NCI-H446 treated with DMSO at 0.1 percent for 48 hours (cell line): ENCODE measurements at places on chromosomes 5 and 9.
A peak's percentile ranks its signal among the peaks of the same experiment; 100 is the strongest.

DNA sequence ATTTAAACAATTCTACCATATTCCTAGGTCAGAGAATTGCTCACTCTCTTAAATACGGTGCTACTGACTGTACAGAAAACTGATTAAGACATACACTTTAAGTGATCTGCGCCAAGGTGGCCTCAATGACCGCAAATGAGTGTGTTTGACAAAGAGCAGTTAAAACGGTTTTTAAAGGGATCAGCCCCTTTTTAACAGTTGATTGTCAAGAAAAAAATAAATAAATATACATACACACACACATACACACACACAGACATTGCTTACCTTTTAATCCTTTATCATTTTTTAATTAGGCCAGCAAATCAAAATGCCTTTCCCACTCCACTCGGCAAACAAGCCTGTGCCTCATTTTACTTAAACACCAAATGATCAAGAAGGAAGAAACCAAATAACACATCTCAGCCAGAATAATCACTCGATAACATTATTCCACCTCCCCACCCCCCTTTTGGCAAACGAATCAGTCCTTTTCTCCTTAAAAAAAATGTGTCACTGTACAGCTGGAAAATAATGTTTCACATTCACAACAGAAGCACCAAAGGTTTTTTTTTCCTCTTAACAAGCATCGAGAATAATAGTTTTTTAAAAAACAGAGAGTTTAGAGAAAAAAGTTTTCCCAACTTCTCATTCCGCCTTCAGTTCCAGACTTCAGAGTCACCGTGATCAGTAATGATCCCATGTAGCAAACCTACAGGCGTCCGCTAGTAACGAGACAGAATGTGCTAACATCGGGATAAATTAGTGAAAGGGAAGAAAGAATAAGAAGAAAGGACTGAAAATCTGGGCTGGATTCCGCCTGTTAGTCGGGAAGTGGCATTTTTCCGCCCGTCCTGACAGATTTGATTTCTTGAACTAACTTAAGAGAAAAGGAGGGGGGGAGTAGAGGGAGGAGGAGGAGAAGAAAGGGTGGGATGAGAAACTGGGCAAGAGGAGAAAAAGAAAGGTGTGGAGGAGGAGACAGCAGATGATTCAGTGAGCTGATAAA is at the start of gene ZNF608:
TSS of gene ZNF608 (minus strand) at position 712 of the 988 bp plus-strand sequence. CDS start 1,650 bp downstream, outside the sequence.
- peak; percentile 74 for DNase-seq

DNA sequence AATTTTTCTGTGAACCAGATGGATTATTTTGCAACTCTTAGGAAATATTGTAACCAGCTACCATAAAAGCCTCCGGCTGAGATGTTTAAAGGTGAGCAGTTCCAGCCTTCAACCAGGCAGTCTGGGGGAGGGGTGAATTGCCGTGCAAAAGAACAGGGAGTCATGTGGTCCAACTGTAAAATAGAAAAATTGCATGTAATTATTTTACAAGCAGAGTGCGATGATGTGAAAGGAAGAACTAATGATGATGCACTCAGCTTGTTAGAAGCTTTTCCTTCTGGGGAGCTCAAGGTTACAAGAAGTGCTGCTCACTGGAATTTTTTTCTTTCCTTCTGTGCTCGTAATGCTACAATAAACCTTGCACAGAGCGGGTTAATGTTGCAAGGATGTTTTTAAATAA is 188.7 kb upstream of the ITGA1 start:
- no peak for DNase-seq

GRCh38 chr5:3320317-3320875 is 275.2 kb upstream of the IRX1 start:
- no peak for DNase-seq

GRCh38 chr9:86128235-86128822 is 29.0 kb upstream of the GOLM1 start:
- DNase-seq, result no peak

GRCh38 chr5:137075163-137075970 is 423.8 kb downstream of the SPOCK1 start:
- DNase-seq, result no peak
